ENCODE measurements at places on chromosomes 16 and 17.

DNA sequence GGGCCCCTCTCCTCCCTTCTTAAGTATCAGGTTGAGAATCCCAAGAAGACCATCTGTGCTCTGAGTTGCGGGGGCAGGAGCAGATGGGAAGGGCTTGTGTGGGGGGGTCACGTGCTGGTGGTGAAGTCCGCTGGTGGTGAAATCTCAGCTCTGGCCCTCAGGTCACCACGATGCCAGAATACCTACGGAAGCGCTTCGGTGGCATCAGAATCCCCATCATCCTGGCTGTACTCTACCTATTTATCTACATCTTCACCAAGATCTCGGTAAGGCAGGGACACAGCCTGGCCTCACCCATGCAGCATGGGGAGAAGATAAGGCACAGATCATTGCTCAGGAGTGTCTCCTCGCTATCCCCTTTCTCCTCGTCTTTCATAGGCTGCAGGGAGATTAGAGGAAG lies 29.7 kb downstream of the SLC5A11 start:
- no peak for DNase-seq

GRCh38 chr16:1066584-1067172 lies 5.9 kb upstream of the SSTR5 start:
- no peak for DNase-seq

- DNase-seq: no peak
These were observed 95.4 kb upstream of the CBX4 start for GRCh38 chr17:79934653-79934970.

DNA sequence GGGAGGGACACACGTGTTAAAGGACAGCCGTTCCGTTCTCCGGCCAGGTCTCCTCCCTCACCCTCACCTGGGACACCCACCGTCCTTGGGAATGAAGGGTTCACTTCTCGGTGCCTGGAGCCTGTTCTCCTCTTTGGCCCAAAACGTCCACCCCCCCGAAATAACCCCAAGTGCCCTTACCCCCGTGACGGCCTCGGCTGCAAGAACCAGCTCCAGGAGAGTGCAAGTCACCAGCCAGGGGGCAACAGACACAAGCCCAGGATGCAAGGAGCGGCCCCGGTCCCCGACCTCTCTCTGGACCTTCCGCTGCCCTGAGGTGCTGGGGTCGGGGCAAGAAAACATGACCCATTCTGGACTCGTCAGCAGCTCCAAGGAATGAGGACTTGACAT lies 20.0 kb upstream of the UBE2I start:
- no peak for DNase-seq

GRCh38 chr16:17204644-17205043 lies 266.1 kb downstream of the XYLT1 start:
- DNase-seq: no peak

GRCh38 chr17:2025220-2025621 lies at the start of gene RTN4RL1:
RTN4RL1 (minus strand) TSS chr17:2025334; CDS start chr17:2024865, 469 bp downstream.
- DNase-seq: peak; percentile 72

DNA sequence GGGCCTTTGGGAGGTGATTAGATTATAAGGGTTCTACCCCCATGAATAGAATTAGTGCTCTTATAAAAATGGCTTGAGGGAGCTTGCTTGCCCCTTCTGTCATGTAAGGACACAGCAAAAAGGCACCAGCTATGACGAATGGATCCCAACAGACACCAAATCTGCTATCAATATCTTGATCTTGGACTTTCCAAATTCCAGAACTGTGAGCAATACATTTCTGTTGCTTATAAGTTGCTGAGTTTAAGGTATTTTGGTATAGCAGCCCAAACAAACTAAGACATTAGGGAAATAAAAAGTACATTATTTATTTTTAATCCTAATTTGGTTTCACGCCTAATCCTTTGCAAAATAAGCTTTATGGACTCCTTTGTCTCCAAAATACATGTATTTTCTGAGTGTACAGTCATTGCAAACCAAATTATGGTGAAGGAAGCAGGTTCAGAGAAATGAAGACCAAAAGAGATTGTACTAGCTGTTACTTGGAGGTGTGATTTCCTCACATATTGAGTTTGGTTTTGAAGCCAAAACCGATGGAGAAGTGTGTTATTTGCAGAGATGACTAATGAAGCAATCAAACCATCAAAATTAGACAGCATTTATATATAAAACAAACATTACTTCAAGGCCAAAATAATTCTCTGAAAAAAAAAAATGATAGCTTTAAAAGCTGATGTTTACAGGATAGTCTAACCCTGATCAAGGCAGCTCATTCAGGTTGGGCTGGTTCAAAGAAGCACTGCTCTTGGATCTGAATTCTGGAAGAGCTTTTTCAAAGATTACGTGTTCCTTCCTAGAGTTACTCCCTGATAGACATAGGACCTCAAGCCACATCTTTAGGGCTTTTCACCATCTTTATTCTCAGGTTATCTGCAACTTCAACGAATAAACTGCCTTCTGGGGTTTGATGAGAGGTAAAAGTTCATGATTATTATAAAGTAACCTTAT lies 71.6 kb downstream of the MYO1D start:
- no peak for DNase-seq

DNA sequence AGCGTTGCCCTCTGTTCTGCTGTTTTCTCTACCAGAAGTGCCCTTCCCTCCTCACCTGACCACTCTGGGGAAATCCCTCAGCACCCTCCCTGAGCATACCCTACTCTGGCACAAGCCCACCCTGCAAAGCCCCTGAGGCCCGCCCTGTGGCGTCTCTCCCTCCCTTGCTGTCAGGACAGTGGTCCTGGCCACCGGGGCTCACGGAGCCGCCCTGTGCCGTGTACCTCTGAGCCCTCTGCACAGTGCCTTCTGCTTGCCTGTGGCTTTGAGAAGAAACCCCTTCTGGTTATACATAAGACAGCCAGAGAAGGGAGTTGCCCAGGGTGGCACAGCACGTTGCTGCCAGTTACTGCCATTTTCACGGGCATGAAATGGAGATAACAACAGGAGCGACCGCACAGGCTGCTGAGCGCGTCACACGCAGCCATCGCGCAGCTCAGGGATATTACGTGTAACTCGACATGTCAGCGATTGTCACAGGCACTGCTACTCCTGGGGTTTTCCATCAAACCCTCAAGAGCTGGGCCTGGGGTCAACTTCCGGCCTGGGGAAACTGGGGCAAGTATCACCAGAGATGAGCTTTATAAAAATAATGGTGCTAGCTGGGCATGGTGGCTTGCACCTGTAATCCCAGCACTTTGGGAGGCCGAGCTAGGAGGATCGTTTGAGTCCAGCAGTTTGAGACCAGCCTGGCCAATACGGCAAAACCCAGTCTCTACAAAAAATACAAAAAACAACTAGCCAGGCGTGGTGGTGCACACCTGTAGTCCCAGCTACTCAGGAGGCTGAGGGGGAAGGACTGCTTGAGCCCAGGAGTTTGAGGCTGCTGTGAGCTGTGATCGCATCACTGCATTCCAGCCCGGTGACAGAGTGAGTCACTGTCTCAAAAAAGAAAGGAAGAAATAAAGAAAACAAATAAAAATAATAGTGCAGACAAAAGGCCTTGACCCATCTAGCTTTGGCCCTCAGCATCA lies 14.8 kb downstream of the SCGB1C2 start:
- DNase-seq: no peak

DNA sequence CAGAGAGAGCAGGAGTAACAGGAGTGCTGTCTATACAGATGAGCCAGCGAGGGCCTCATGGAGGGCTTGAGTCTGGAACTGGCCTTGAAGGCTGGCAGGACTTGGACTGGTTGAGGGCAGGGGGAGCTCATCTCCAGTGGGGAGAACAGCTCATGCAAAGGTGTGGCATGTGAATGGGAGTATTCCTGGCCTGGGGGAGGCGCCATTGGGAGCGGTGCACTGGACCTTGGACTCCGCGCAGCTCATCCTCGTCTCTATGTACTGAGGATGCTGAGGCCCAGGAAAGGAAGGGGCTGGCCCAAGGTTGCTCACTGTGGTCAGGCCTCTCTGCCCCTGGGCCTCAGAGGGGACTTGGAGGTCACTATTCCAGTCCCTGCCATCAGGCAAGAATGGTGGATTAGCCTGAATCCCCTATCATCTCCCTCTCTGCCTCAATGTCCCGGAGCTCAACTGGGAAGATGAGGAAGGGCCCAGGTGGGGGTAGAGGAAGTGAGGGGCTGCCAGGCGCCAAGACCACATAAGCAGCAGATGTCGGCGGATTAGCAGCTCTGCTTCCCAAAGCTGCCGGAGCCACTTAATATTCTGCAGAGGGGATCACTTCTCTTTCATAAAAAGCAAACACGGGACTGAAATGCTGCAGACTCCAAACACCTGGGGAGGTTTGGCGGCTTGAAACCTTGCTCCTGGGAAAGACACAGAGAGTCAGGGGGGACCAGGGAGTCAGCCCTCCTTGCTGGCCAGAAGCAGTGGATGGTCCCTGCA lies 88.9 kb downstream of the SDK2 start:
- DNase-seq: no peak
